ENCODE measurements at places on chromosomes 7 and 10.

DNA sequence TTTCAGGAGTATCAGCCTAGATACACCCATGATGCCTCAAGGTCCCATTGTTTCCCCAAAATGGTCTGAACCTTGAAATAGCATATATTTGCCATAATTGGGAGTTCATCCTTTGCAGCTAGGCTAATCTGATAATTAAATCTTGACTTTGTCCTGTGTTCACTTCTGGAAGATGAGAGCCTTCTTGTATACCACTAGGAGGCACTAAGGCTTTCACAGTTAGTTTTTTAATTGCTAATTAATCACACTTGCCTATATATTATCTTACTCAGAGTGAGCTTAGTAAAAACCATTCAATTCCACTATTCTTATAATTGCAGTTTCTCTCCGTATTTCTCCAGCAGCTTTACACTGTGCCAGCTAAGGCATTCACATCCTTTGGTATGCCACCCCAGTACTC, 48.7 kb upstream of the MAGI2 start:
- no peak for DNase-seq

DNA sequence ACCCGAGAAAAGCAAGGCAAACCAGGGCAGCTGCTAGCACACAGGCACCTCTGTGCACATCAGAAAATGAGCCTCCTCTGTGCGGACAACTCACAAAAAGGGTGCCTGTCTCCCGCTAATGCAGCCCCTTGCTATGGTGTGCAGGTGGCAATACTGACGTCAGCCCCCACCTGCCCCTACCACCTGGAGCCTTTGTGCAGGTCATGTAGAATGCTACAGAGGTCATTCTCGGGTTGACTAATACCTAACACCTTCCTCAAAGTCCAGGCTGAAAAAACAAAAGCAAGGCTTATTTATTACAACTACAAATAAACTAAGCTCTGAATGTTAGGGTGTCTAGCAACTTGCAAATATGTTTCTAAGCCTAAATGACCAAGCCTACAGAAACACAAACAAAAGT, 13.9 kb downstream of the PIP4K2A start:
- DNase-seq = no peak

- DNase-seq = no peak
Observed at GRCh38 chr7:103073989-103074518, 542 bp downstream of the FBXL13 start.

GRCh38 chr7:135180122-135180521, 9.6 kb upstream of the CYREN start:
- DNase-seq = no peak

DNA sequence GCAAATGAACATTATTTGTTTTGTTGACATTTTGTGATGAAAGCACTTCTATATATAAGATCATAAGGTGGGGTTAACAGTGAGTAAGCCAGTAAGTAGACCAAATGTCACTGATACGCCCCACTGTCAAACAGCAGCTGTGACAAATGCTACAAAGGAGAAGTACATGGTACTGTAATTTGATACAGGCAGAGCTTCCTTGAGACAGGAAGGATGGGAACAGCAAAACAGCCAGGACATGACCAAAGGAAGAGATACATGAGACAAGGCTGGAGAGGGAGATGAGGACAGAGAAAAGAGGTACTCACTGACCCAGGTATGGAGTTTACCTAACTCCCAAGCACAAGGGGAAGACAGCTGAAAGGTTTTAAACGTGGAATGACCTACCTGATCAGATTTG, 127.0 kb downstream of the SRPK2 start:
- no peak for DNase-seq

GRCh38 chr10:34637418-34637911, 177.6 kb downstream of the PARD3 start:
- peak; percentile 40 for DNase-seq

- DNase-seq = no peak
Observed at GRCh38 chr10:122255509-122256301, 15.4 kb upstream of the BTBD16 start.

GRCh38 chr10:117165538-117166417, 27.7 kb upstream of the VAX1 start:
- no peak for DNase-seq

- no peak for DNase-seq
Observed at GRCh38 chr7:6181136-6181535, 91.3 kb downstream of the CYTH3 start.

DNA sequence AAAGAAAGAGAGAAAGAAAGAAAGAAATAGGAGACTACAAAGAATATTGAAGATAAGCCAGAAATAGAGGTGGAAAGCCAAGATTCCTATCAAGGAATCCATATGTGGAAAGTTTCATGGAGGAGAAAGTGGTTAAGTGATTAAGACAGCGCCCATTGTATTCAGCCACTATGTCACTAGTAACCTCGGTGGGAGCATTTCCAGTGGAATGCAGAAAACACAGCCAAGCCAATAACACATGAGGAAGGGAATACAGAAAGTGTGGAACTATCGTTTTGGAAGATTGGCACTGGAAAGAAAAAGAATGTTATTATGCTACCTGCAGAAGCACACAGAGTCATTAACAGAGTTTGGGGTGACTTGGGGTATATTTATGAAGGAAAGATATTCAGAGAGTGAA, 2.7 kb downstream of the MGAM2 start:
- no peak for DNase-seq

DNA sequence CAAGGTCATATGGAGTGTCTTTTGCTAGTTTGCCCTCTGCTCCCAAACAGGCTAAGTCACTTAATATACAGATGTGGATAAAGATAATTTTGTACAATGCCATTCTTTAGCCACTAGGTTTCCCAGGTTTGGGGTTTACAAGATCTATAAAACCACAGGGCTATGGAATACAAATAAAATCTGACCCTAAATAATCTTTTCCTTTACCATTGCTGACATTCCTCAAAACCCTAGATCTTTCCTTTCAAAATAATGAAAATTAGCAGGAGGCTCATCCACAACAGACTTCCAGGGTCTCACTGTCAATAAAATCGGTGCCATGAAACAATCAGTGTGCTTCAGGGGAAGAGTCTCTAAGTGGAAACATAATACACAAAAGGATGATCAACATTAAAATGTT, 148.4 kb downstream of the CPEB3 start:
- DNase-seq = no peak

GRCh38 chr10:112184052-112184371, 447 bp upstream of the GPAM start:
- DNase-seq = no peak

GRCh38 chr7:2602406-2603043, 29.3 kb upstream of the TTYH3 start:
- DNase-seq = no peak

DNA sequence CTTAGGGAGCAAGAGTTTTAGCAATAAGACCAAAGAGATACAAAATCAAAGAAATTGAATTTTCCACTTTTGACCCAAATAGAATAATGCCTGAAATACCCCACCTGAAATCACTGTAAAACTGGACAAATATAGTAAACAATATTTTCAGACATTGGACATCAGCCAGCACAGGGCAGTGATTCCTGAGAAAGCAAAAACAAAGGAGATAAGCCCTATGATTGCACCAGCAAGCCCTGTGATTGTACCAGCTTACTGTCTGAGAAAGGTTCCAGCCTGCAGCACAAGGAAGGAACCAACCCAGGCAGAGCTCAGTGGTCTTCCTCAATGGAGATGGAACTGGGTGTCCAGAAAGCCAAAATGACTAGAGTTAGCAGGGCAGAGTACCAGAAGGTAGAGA, 10.3 kb downstream of the TMEM106B start:
- DNase-seq = no peak

- DNase-seq = no peak
Observed at GRCh38 chr7:47576031-47576865, 5.7 kb downstream of the TNS3 start.

DNA sequence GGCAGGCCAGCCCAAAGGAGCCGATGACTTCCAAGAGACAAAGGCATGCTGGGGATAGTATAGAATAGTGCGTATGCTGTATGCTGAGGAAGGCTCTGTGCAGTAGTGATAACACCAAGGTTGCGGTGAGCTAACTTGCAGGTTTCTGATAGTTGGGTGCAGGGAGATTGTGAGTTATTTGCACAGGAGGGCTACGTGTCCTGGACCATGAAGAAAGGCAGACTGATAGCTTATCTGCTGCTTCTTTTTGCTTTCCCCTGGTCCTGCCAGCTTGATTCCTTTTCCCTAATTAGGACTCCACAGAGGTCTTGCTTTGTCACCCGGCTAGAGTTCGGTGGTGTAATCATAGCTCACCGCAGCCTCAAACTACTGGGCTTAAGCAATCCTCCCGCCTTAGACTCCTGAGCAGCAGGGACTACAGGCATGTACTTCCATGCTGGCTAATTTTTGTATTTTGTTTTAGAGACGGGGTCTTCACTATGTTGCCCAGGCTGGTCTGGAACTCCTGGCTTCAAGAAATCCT, 43.9 kb upstream of the ARHGAP12 start:
- no peak for DNase-seq

GRCh38 chr7:40303996-40304395, 169.2 kb downstream of the SUGCT start:
- DNase-seq = no peak

DNA sequence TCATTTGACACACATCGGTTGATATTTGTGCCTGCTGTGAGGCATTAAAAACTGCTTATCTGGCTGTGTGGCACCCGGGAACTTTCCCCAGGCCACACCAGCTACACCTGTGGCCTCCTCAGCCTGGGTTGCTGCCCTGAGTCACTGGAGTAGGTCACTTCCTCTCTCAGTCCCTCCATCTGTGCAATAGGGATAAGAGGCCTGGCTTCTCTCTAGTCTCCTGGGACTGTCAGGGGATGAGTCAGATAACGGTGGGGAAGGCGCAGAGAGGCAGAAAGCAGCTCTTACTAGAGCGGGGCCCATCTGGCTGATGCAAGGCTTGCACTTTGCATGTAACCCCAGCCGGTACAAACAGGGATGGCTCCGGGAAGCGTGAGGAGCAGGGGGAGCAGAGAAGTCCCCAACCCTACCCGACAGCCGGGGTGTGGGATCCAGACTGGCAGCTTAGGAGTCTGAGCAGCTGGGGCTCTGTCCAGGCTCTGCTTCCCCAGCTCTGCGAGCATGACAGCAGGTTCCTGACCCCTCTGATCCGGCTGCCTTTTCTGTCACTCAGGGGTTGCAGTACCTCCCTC, 34.0 kb downstream of the DNAJB12 start:
- no peak for DNase-seq

DNA sequence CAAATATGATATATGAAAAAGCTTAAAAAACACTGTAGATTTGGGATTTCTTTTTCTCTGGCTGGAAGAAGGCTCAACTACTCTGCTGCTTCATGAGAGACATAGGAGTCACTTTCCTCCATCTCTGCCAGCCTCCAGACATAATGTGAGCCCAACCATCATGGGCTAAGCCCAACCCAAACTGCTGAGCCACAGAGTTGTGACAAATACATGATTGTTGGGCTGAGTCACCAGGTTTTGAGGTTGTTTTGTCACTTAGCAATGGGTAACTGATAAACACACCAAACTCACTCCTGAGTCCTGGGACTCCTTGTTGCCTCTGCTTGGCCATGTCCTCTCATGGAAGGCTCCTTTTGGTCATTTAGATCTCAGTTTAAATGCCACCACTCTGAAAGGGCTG, 381.8 kb upstream of the FZD8 start:
- no peak for DNase-seq

GRCh38 chr7:106064316-106064715, 47.8 kb downstream of the SYPL1 start:
- DNase-seq = no peak

GRCh38 chr10:69960606-69960987, 92.0 kb upstream of the MACROH2A2 start:
- no peak for DNase-seq

GRCh38 chr7:78345979-78346378, 547.4 kb downstream of the PHTF2 start:
- DNase-seq = no peak

- DNase-seq = no peak
Observed at GRCh38 chr10:112588225-112588990, 141.4 kb downstream of the VTI1A start.

GRCh38 chr10:93758891-93759410, 1.2 kb downstream of the LGI1 start:
- no peak for DNase-seq

- DNase-seq = no peak
Observed at GRCh38 chr7:80411621-80412020, 100.2 kb downstream of the GNAT3 start.

GRCh38 chr7:47252675-47253074, 329.2 kb downstream of the TNS3 start:
- no peak for DNase-seq

- no peak for DNase-seq
Observed at GRCh38 chr7:24786941-24787340, 29.7 kb upstream of the GSDME start.

DNA sequence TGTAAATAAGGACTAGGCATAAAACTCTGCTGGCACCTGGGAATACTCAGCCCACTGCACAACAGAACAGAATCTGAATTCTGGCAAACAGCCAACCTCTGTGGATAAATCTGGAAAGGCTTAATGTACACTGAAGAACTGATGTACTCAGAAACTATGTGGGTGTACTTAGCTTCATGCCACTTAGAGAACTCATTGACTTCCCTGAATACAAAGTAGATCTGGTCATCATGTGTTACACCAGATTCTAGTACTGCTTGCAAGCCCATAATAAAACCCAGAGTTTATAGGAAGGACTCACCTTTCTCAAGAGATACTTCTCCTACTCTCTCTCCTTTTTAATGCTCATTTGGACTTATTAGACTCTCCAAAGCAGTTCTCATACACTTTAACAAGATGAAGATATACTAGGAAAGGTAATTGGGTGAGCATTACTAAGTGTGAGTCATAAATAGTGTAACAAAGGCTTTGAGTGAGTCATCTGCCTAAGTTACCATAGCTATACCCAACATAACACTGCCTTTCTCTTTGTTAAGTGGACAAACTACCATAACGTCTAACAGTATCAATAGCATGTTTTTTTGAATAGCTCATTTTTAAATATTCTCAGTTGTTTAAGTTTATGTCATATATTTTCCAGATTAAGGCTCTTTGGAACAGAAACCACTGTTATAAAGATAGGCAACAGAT, 309.1 kb downstream of the MDFIC start:
- no peak for DNase-seq

DNA sequence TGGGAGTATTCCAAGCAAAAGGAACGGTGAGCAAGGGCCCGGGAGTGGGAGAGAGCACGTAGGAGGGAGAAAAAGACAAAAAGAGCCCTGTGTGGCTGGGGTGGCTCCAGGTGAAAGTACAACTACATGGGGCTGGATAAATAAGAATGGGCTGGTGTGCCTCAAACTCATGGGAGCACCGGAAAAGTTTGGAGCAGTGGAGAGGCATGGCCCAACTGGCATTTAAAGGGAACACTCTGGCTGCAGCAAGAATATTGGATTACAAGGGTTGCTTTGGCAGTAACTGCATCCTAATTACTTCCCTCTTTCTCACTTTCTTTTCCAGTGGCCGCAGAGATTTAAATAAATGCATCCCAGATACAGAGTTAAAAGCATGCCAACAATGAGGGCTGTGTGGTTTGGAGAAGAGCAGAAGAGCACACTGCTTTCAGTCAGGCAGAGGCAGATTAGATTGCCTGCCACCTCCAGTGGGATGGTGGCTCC, 39.1 kb upstream of the HERPUD2 start:
- DNase-seq = no peak

GRCh38 chr7:150311146-150311545, 12.0 kb upstream of the LRRC61 start:
- no peak for DNase-seq

Measured in stimulated activated CD8-positive, alpha-beta memory T cell treated with anti-CD3 and anti-CD28 coated beads, Interleukin-4, amount 100 ng/mL, for 4 hours (primary cell).